Activated CD4-positive, alpha-beta T cell treated with anti-CD3 and anti-CD28 coated beads for 4 hours (primary cell): ENCODE measurements at places on chromosomes 1 and 21.

DNA sequence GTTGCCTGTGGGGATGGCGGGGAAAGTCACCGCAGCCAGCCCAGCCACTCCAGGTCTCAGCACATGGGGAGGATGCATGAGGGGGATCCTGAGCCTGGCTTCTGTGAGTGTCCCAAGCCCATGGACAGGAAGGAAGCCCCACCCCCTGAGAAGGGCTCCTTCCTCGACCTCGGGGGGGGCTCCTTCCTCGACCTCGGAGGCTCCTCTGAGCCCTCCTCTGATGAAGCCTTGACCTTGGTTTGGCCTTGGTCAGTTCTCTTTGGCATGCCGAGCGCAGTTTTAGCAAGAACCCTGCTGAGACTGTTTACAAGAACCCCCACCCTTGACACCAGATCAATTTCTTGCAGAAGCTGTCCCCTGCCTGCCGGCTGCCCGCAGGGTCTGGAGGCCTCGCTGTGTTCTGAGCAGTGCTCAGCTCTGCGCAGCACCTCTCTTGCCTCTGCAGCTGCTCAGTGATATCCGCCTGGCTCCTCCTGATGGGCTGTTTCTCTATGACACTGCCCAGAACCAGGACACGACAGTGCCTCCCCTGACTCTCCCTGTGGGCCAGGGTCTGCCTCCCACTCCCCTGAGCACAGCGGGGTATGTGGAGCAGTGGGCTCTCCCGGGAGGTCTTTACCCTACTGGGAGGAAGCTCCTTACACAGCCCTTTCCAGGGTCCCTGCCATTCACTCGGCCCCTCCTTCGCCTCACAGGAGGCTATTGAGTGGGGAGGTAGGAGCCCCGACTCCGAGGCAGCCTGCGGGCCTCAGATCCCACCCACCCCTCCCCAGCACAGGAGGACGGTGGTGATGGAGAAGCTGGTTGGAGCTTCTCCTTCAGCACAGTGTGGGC is 15.4 kb downstream of the ACTRT2 start:
- no peak for DNase-seq

DNA sequence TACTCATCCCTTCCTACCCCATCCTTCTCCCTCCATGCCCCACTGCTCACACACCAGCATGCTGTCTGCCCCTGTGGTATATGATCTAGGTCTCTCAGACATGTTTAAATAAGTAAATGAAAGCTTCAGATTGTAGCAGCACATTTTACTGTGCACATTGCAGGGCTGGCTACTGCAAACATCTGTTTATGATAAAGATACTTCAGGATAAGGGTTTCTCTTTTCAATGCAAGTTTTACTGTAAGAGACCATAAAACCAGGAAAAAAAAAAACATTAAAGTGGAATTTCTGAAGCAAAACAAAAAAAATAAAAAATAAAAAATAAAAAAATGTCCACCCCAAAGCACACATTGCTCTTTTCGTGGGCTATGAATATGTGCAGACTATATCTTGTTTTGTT is 184.4 kb downstream of the USH2A start:
- no peak for DNase-seq

- no peak for DNase-seq
Observed at GRCh38 chr1:172145231-172145651, 275.2 kb upstream of the C1orf105 start.

DNA sequence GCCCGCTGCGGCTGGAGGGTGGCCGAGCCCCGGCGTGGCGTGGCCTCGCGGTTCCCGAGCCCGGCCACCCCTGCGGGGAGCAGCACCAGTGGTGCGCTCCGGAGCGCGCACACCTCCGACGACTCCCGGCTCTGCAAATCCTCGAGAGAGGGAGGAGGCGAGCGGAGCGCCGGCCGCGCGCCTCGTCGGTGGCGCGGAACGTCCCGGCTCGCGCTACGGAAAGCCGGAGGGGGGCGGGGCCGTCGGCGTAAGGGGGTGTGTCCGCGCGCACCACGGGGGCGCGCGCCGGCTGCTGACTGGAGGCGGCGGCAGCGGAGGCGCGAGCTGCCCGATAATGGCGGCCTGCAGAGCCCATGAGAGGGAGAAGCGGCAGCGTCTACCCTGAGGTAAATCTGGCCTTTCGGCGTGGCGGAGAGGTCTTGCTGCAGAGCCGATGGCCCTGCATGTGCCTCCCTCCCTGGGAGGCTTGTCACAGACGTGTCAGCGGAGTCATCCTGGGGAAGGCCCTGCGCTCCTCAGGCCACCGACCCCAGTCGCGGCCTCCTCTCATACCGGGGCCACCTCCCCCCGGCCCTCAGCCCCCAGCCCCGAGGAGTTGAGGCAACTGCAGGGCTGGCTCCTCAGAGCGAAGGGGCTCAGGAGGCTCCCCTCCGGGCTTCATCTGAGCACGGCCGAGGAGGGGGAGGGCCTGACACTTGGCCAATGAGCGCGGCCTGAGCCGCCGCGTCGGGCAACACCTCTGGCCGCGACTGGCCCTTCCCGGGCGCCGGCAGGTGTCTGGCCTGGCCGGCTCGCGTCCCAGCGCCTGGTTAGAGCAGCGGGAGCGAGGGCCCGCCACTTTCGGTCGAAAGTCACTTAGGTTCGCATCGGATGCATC is at the start of gene PDIK1L:
Gene PDIK1L (plus strand): TSS at position 295 of the 877 bp plus-strand sequence. CDS start 2,485 bp downstream, outside the sequence.
- DNase-seq, result peak; percentile 93

DNA sequence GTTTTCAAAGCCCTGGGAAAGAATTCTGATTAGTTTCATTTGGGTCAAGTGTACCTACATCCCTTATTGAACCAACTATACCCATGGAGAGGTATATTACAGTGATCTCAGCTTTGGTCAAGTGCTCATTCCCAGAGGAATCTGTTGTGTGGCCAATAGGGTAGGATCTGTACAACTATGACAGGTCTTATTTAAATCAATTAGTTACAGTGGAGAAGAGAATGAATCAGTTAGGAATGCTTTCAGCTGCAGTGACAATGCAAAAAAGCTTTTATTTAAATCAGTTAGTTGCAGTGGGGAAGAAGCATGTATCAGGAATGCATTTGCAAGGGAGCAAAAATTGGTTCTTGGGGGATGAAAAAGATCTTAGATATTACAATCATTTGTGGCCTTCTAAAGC is 119.0 kb downstream of the FGGY start:
- DNase-seq, result no peak

DNA sequence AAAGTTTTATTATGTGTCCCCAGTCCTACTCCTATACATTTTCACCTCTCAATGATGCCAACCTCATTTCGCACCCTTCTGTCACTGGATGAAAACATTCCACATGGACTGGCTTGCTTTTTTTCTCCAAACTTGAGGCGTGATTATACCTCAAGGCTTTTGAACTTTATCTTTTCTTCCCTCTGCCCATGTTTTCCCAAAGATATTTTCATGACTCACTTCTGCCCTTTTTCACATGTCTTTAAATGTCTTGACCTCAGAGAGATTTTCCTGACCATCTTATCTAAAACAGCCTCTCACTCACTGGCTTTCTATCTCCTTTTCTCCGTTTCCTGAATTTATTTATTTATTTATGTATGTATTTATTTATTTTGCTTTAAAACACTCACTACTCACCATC is 659.0 kb downstream of the PTPRC start:
- DNase-seq, result no peak

DNA sequence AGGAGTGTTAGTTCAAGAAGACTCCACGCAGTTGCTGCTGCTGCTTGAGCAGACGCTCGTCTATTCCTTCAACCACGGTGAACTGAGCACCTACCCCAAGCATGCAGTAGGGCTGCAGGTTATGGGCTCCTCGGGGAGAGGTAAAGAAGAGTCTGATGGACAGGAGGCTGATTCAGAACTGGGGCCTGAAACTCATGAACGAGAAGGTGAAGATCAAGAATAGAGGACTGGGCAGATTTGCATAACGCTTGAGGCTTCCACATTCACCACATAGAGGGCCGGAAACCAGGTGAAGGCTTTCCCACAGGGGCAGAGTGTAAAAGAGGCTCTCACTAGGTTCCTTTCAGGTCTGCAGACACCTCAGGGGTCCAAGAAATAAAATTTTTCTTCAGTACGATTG is 9.1 kb downstream of the ABCA4 start:
- no peak for DNase-seq

DNA sequence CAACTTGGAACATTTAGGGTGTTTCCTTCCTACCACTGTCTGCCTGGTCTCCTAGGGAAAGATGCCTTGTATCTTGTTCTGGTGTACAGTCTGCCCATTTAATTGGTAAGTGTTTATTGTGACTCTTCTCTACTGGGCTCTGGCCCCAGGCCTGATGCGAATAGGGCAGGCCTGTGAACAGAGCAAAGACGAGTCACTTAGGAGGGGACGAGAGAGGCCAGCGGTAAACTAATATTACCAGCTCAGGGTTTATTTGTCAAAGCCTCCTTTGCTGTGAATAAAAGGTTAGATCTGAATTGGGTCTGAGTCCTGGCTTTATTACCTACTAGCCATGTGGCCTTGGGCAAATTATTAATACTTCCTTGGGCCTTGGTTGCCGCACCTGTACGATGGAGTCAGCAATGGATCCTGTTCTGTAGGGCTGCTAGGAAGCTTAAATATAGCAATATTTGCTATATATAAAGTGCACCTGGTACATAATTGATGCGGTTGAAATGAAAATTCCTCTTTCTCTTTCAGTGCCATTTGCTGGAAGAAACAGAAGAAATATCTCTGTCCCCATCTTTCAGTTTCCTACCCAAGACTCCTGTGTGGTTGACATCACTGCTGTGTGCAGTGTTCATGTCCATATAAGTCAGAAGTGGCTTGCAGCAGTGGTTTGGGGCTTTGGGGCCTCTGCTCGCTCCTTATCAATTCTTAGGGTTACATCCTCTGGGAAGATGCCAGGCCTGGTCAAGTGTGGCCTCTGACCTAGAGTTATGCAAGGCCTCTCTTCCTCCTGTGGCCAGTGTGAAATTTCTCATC is 32.4 kb downstream of the MAPKAPK2 start:
- no peak for DNase-seq

DNA sequence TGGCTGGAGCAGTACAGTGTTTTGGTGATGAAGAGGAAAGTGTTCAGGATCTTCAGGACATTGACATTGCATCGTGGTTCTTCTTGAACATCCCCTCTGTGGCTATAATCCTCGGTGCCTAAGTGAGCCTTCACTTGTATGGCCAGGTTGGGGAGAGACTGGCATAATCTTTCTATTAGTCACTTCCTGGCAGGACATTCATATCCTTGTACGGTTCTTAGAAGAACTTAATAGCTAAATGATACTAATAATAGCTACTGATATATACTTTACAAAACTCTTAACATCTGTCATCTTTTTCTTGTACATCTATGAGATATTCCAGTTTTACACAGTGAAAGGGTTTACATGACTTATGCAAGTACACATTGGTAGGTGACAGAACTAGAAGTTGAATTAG is 35.8 kb downstream of the CELF3 start:
- DNase-seq, result no peak

GRCh38 chr1:168469690-168470089 is 74.1 kb downstream of the XCL2 start:
- DNase-seq, result peak; percentile 33

- DNase-seq, result no peak
Observed at GRCh38 chr1:33396188-33397124, 34.4 kb downstream of the PHC2 start.

DNA sequence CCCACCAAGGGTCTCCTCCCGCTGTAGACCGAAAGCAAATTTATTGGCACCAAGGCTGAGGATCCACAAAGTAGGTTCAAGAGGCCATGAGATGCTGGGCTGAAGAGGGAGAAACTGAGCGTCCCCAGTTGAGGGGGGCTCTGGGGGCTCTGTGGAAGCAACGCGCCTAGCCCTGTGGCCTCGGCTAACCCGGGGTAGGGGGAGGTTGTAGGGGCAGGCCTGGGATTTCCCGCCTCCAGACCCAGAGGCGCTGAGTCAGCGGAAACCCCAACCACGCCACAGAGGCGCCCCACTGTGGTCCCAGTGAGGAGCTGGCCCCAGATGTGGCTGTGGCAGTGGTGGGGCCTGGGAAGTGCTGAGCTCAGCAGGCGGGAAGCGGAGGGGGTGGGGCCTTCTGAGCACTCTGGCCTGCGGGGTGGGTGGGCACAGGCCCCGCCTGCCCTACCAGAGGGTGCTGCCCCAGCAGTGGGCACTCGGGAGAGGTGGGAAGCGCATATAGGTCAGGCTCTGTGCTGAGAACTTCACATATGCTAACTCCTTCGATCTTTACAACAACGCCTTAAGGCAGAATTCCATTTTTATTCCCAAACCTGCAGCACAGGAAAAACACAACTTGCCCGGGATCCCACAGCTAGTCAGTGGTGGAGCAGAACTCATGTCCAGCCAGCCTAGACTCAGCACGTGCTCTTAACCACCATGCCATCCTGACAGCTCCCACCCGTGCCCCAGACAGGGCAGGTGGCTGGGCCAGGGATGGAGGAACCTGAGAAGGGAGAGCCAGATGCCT is 1.5 kb upstream of the COL16A1 start:
- DNase-seq, result peak; percentile 49

DNA sequence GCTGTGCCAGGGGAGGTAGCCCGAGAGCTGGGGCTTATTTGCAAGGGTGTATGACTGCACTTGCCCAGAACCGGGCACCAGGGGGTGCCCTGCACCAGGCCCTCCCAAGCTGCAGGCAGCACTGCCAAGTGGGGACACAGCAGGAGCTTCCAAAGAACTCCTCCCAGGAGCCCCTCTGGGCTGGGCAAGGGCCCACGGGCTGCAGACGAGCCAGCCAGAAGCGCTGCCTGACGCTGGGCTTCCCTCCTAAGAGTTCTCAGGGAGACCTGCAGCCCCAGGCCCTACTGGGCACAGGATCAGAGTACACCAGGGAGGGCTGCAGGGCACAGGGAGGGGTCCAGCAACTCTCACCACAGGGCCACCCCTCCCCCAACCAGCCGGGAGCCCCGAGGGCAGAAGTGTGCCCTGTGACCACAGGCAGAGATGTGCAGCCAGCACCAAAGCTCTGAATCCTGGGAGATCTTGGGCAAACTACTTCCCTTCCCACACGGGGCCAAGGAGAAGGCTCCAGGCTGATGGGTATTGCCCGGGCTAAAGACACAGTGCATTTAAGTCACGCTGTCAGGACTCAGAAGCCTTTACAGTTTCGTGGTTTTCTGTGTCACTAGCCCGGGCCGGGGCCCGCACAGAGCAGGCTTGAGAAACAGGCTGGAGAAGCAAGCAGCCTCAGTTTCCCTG is 63.4 kb downstream of the KCNAB2 start:
- DNase-seq, result no peak

DNA sequence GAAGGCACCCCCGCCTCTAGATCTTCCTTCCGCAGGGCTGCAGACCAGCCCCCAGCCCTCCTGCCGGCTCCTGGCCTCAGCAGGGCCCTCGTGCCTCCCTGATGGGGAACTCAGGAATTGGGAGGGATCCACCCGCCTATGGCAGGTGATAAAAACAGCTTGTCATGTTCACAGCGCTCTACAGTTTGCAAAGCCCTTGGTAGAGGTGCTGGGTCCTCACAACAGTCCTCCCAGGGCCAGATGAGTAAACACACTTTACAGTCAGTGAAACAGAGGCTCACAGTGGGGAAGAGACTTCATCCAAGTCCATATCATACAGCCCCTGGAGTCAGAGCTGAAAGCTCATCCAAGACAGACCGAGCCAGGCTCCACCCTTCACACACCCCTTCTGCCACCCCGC is 97.0 kb upstream of the IFFO2 start:
- DNase-seq, result no peak

GRCh38 chr1:53549781-53550180 is 90.6 kb downstream of the DMRTB1 start:
- DNase-seq, result no peak
